Osteoblast (primary cell): ENCODE measurements at places on chromosomes 4 and X.

GRCh38 chr4:14812101-14812500 is 190.2 kb upstream of the CPEB2 start:
- DNase-seq = no peak

DNA sequence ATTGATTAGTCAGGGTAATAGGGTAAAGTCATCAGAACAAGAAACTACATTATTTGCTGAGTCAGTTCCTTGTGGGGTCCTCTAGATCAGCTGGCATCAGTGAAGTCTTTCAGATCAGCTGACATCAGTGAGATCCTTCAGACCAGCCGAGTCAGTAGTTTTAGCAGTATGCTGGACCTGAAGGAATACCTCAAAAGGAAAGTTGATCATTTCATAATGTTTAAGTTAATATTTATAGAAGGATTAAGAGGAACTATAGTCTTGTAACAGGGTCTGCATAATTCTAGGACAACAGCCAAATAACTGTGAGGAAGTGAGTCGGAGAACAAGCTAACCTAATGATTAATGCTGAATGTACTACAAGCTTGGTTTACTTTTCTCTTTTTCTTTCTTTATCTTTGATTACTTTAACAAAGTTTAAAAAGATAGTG is 958 bp upstream of the UGT2B7 start:
- no peak for DNase-seq

DNA sequence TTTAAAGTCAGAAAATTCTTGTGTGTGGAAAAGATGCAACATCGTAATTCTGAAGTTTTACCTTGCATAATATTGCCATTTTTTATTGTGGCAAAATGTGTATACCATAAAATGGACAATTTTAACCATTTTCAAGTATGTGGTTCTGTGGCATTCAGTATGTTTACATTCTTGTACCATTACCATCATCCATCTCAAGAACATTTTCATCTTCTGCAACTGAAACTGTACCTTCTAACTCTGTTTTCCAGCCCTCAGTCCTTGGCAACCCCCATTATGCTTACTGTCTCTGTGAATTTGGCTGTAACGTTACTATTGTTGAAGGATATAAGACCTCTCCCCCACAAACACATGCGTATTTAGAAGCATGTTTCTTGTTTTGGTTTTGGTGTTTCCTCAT is 123.2 kb downstream of the BMPR1B start:
- no peak for DNase-seq

GRCh38 chr4:4656977-4657376 is 115.1 kb upstream of the STX18 start:
- DNase-seq = no peak

- no peak for DNase-seq
Measured at GRCh38 chr4:131459430-131460101, 1689.5 kb upstream of the PCDH10 start.

DNA sequence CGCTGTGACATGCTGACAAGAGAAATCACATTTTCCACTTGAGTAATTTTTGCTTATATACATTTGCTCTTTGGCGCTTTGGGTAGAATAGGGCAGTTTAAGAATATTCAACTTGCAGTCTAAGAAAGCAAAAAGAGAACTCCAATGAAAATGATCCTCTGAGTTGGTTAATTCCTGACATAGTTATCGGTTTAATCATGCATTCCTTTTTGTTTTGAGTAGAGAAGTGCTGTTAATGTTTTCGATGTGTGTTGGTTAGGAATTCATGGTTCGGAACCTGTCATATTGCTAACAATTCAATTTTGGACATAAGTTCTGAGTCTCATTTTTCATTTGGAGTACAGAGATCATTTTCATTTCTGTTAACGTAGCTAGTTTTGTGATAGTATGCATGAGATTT is 700.6 kb upstream of the PITX2 start:
- no peak for DNase-seq

GRCh38 chr4:149555146-149555545 is 260.5 kb downstream of the IQCM start:
- no peak for DNase-seq

DNA sequence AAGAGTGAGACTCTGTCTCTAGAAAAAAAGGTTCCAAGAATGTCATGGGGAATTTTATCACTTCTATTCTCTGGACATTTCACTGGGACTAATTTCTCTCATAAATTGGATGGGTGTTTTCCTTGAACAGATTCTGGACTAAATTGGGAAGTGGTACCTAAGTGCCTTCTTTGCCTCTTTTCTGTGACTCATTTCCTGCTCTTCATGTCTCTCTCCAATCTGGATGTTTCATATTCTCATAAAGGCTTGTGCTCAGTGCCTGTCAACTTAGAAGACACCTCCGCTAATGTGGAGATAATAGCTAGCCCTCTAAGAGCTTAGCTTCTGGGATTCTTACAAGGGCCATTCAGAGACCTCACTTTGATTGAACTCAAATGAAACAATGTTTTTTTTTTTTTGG is 38.0 kb upstream of the IGFBP7 start:
- DNase-seq = no peak

GRCh38 chrX:120452131-120452530 is 17.0 kb downstream of the LAMP2 start:
- peak; percentile 73 for DNase-seq

DNA sequence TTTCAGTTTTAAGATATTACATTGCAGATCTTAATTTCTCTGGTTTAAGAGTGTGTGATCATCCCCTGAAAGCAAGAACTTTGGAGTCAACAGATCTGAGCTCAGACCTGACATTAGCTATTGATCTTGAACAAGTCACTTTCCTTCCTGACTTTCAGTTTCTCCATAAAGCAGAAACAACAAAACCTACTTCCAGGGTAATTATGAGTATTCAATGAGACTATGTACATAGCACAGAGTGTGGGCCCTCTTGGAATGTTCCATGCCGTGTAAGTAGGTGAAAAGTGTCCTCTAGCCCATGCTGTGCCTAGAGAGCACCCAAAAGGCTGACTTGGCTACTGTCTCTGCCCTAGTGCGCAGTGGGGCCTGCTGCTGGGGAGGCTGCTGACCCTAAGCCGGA is 188.0 kb upstream of the RPL34 start:
- DNase-seq = no peak

DNA sequence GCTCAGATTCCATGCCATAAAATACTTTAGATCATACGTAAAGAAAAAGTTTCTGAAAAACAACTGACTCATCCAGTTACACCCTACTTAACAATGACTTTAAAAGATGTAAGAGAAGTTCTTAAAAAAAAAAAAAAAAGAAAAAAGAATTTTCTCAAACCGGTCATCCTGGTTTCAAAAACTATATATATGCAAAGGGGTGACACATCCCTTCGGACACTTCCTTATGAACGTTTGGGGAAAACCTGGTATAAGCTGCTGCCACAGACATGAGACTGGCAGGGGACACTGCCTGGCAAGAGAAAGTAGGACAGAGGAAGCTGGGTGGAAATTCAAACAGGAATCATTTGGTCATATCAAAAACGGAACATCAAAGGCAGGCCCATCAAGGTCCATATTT is 81.2 kb upstream of the PRSS48 start:
- no peak for DNase-seq

DNA sequence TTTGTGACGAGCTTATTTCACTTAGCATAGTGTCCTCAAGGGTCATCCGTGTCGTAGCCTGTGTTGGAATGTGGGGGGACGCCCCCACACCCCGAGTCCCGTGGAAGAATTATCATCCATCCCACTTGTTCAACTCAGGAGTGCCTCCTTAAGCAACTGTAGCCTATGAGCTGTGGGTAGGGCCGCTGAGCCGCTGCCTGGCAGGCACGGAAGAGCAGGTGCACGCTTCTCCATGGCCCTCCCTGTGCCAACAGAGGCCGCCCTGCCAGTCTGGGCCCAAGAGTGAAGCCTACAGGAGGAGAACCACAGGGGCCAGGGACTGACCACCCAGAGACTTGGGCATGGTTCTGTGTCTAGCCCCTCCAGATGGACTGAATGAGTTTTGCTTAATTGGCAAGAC is 2.3 kb upstream of the RGS12 start:
- DNase-seq = no peak

DNA sequence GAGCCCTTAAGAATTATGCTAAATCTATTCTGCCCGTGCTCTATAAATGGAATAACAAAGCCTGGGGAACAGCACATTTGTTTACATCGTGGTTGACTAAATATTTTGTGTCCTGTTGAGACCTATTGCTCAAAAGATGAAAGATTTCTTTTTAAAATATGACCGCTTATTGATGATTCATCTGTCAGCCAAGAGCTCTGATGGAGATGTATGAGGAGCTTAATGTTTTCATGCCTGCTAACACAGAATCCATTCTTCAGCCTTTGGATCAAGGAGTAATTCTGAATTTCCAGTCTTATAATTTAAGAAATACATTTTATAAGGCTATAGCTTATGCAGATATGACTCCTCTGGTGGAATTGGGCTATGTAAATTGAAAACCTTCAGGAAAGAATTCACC is 271.3 kb upstream of the FAT4 start:
- no peak for DNase-seq

- DNase-seq = no peak
Measured at GRCh38 chrX:10922835-10923234, 188.3 kb upstream of the HCCS start.

DNA sequence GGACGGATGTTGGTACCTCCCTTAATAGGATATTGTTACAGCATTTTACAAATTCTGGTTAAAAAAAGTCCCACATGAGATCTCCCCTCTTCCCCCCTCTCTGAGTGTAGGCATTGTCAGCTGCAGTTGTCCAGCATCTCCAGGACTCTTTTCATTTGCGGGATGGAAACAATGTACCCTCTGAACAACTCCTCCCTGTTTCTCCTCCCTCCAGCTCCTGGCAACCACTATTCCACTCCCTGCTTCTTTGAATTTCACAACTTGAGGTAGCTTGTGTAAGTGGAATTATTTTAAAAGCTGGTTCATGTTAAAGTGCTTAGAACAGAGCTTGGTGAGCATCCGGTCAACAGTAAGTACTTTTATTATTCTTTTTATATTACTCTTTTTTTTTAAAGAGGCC is 69.8 kb downstream of the TBL1X start:
- DNase-seq = no peak

GRCh38 chr4:28772066-28772465 is 1911.4 kb downstream of the STIM2 start:
- DNase-seq = peak; percentile 73

DNA sequence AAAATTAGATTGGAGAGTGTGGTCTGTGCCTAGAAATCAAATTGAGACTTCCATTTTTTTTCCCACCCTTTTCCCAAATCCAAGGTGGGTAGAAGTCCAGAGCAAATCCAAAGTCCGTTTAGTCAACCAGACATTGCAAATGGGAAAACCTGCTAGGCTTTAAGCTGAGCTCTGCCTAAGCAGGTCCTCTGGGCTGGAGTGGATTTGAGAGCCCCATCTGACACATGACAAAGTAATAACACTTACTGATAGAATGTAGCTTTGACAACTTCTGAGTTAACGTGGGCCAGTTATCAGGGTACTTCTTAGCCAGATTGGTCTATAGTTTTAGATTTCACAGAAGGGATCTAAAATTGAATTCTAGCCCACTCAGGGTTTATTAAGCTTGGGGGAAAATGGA is 242.3 kb downstream of the GALNTL6 start:
- no peak for DNase-seq

GRCh38 chr4:76090241-76090691 is 15.8 kb downstream of the ART3 start:
- peak; percentile 18 for DNase-seq

DNA sequence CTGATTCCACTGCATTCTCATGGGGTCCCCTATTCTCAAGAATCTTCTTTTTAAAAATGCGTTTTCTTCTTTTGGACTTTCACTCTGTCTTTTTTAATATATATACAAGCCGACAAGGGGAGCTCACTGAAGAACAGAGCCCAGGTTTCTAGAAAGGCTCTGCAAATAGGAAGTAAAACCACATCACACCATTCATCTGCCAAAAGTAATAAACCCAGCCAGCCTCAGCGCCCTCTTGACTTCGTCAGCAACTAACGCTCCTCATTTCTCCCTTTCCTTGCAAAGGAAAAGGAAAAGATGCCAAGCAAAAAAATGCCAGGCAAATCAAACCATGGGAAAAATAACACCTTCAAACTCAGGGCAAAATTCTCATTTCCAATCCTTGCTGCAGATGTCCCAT is 136.4 kb downstream of the HHIP start:
- DNase-seq = peak; percentile 30

GRCh38 chr4:184895012-184895695 is 69.4 kb upstream of the ACSL1 start:
- no peak for DNase-seq

DNA sequence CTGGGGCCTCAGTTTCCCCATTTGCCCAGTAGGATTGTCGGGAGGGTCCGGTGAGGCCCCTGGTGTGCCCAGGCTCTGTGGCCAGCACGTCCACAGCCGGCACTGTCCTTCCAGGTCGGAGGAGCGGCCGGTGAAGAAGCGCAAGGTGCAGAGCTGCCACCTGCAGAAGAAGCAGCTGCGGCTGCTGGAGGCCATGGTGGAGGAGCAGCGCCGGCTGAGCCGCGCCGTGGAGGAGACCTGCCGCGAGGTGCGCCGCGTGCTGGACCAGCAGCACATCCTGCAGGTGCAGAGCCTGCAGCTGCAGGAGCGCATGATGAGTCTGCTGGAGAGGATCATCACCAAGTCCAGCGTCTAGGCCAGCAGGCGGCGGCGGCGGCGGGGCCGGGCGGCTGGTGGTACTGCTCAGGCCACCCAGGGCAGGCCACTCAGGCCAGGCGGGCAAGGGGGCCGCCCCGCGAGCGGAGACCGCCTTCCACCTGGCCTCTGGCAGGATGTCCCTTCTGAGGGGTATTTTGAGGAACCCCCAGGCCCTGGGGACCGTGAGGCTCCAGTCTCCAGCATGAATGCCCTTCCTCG is 6.7 kb downstream of the MSANTD1 start:
- peak; percentile 45 for DNase-seq

DNA sequence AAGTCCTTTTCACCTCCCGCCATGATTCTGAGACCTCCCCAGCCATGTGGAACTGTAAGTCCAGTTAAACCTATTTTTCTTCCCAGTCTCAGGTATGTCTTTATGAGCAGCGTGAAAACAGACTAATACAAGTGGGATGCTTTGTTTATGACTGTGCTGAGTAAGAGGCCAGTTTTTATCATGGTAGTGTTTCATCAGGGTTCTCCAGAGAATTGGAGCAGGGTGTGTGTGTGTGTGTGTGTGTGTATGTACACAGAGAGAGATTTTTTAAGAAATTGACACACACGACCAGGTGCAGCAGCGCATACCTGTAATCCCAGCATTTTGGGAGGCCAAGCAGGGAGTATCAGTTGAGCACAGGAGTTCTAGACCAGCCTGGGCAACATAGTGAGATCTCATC is 34.6 kb upstream of the SLC2A9 start:
- DNase-seq = no peak

GRCh38 chr4:149203256-149204001 is 612.2 kb downstream of the IQCM start:
- DNase-seq = no peak

GRCh38 chrX:317424-318067 is 1.1 kb downstream of the GTPBP6 start:
- peak; percentile 98 for DNase-seq

- no peak for DNase-seq
Measured at GRCh38 chrX:37989304-37989703, 17.0 kb upstream of the SYTL5 start.

- peak; percentile 93 for DNase-seq
Measured at GRCh38 chrX:48021026-48021900, 14.5 kb downstream of the SPACA5 start.

- peak; percentile 72 for DNase-seq
Measured at GRCh38 chr4:98421111-98421510, 159.9 kb downstream of the RAP1GDS1 start.
